ENCODE measurements at places on chromosomes 5 and 9.

GRCh38 chr5:15103864-15104263 is 232.3 kb upstream of the ANKH start:
- DNase-seq: no peak

DNA sequence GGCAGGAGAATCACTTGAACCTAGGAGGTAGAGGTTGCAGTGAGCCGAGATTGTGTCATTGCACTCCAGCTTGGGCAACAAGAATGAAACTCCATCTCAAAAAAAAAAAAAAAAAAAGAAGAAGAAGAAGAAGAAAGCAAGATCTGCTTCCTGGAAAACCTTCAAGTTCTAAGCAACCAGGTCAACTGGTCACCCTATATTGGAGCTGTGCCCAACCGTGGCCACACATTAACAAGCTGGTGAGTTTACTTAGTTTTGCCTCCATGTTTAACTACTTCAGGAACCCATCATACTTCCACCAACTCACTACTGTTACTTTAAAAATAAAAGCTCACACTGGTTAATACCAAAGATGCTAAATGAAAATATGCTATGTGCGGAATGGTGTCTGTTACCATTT is 12.3 kb upstream of the SKP1 start:
- no peak for DNase-seq

DNA sequence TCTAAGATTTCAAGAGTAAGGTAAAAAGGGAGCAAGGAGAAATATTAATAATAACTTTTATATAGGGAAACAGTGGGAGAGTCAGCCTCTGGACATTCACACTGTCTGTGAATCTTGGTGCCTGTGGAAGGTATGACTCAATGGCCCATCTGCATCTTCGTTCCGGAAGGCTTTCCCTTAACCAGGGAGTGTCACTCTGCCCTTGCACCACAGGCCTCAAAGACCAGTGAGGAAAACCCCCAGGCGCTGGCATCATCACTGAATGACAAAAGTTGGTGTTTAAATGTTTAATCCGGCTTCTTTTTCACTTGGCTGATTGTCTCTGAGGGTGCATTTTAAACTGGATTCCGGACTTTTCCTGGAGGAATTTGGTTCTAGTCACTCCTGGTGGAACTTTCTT is 522.4 kb upstream of the TLE4 start:
- DNase-seq: no peak

- DNase-seq: no peak
These were observed 9.1 kb downstream of the TYRP1 start for GRCh38 chr9:12702160-12702758.

- no peak for DNase-seq
These were observed 990.4 kb upstream of the ACO1 start for GRCh38 chr9:31394015-31394473.

DNA sequence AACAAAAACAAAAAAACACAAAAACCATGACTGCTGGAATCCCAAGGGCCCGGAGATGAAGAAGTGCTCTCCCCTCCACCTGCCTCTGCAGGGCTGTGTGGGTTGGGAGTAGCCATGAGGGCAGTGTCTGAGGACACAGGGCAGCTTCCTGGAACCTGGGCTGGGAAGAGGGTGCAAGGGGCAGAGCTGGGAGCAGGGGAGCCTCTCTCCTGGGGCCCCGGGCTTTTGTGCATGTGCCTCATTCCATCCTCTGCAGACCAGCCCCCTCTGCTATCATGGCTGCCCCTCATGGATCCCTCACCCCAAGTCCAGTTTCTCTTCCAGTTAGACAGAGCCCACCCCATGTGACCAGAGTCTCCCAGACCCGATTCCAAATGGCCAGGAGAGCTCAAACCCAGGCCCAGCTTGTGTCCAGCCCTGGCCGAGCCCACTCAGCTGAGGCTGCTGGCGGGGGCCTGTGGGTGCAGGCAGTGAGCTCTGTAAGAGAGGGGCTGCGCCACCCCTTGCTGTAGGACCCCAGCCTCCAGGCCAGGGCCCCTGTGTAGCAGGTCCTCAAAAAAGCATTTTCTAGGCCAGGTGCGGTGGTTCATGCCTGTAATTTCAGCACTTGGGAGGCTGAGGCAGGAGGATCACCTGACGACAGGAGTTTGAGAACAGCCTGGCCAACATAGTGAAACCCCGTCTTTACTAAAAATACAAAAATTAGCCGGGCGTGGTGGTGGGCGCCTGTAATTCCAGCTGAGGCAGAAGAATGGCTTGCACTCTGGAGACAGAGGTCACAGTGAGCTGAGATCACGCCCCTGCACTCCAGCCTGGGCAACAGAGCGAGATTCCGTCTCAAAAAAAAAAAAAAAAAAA is 44.5 kb downstream of the PLPP7 start:
- no peak for DNase-seq

- no peak for DNase-seq
These were observed 29.1 kb upstream of the SEC16A start for GRCh38 chr9:136511670-136512592.

DNA sequence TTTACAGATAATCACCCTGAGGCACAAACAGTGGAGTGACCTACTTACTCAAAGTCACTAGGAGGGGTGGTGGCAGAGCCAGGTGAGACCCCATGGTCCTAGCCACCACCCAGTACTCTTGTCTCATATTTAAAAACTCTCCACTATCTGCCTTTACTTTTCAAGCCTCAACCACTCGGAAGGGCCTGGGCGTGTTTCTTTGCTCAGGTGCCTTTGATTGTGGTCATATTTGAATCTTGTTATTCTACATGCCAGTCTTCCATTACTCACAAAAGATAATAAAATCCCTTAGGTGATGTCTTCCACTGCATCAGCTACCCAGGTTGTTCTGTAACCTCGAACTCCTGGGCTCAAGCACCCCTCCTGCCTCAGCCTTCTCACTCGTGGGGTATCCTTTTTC is 20.7 kb upstream of the TRIM36 start:
- DNase-seq: no peak

Data from NCI-H510A (cell line).